ENCODE measurements at places on chromosomes 16 and 17. TPM values are rescaled to one million over a fixed set of nuclear protein-coding genes. Genes with fewer than 3 reads are reported as not detected.

DNA sequence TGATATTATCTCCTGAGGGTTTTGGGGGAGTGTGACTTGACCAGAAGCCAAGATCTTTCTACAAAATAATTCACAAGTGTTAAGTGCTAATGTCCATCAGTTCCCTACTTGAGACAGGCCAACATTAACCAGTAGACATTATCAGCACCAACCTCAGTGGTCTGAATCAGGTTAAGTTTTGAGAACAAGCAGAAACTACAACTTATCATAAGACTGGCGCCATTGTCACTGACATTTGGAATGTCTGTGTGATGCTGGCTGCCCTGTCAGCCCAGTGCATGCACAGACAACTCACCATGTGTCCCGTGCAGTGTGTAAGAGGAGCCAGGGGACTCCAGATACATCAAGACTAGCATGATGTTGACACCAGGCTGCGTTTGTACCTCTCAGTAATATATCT, 76.8 kb downstream of the CCDC182 start:
- DNase-seq: no peak

DNA sequence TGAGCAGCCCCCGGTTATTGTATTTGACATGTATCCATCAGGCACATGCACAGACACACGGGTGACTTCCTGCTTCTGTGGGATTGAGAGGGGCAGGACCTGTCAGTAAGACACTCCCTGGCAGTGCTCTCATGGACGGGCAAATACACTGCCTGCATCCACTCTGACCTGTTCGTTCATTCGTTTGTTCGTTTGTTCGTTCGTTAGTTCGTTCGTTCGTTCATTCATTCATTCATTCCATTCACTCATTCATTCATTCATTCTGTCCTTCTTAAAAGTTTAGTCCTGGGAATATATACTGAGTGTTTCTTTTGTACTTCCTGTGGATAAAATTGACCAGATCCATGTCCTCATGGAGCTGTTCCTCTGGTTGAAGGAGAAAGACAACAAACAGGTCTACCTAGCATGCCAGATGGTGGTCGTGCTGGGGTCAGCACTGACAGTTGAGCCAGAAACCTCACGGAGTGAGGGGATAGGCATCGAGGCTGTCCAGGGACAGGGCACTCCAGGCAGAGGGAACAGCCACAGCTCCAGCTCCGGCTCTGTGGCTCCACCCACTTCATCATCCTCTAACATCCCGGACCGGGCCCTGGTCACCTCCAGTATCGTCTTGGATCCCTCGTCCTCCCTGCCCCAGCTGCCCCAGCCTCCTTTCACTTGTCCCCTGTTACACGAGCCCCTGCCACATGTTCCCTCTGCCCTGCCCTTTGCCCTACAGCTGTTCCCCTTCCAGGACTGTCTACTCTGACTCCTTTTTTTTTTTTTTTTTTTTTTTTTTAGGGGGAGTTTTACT, 336.1 kb downstream of the CPPED1 start:
- no peak for DNase-seq

- DNase-seq: no peak
Observed at GRCh38 chr16:1792836-1793577, 498 bp downstream of the IGFALS start.

GRCh38 chr16:2707368-2708289, 12.4 kb downstream of the PRSS27 start:
- DNase-seq: no peak

DNA sequence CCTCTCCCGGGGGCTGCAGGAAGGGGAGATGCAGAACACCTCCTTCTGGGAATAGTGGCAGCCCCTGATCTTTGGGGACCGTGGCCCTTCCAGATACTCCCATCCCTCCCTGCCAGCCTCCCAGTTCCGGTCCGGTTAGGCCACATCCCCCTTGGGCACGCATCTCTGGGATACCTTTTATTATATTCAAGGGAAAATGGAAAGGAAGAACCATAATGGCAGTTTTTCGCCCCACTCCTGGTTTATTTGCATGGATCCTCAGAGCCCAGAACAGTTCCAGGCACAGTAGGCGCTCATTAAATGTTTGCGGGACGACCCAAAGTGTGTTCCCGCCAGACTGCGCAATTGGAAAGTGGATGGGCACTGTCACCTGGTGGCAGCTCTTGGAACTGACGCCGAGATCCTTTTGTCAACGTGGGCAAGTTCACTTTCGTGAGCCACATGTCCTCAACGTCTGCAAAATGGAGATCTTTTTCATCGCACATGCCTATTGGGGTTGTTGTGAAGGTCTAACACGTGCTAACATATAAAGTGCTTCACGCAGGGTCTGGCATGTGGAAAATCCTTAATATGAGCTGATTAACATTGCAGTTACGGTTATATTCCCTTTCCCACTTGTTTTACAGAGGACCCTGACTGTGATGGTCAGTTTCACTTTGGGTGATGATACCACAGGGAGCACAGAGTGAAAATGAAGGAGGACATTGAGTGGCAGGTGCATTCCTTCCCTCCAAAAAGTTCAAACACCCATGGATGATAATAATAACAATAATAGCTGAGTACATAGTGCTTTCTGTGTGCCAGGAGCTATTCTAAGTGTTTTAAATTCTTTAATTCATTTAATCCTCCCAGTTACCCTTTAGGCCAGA, 1.7 kb upstream of the GPRC5B start:
- DNase-seq: peak; percentile 72

Gene C17orf50
- 0.04 TPM for polyA plus RNA-seq

- no peak for DNase-seq
Observed at GRCh38 chr16:1497014-1497598, 3.9 kb downstream of the TELO2 start.

DNA sequence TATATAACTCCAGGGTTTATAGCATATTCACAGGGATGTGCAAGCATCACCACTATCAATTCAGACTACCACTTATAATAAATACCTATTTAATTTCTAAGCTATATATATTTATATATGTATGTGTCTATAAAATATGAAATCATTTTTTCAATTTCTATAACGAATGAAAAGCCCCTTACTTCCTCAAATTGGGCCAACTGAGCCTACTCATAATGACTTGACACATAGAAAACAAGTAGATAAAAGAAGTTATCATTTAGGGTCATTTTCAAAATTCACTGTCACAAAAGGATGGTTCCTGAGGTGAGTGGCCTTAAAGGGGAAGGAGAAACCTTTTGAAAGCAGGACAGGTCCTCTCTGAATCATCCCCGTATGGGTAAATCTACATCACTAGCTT, 114.1 kb downstream of the ADCY9 start:
- no peak for DNase-seq

Gene C17orf100
- polyA plus RNA-seq: 8.1 TPM

- DNase-seq: no peak
Observed at GRCh38 chr17:47928415-47928814, 13.0 kb upstream of the PNPO start.

Gene SCGB1C2
- polyA plus RNA-seq: not detected

- DNase-seq: no peak
Observed at GRCh38 chr17:14775731-14776492, 475.0 kb downstream of the HS3ST3B1 start.

GRCh38 chr17:30388321-30389179, 9.8 kb downstream of the CPD start:
- no peak for DNase-seq

DNA sequence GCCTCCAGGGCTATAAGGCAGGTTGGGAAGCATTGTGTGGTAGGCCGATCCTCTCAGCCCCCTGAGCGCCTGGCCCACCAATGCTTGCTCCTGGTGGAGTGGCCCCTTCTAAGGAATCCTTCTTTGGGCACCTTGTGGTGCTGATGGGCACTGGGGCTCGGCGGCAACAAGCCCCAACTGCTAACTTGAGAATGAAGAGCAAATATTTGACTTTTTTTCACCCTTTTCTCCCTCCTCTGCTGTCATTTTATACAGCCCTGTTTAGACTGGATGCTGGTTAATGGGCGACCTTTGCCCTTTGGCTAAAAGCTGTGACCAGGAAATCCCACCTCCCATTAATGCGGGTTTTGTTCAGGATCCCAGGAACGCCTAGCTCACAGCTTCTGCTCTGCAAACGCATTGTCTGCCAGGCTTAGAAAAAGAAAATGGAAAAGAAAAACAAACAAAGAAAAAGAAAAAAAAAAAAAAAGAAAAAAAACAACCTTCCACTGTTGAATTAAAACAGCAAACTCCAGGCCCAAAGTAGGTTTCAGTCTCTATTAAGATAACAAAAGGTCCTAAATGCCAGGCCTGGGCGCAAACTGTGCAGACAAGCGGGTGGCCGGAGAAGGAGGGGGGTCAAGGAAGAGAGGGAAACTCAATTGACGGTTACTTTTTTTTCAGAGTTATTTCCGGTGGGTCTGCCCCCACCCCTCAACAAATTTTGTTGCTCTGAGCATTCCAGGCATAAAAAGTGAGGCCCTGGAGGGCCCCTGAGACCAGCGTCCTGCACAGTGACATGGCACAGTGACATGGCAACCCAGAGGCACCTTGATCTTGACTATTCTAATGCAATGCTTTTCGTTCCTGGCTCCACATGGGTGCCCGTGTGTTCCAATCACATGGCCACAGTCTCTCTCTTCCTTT, 301.4 kb downstream of the MAF start:
- DNase-seq: no peak

DNA sequence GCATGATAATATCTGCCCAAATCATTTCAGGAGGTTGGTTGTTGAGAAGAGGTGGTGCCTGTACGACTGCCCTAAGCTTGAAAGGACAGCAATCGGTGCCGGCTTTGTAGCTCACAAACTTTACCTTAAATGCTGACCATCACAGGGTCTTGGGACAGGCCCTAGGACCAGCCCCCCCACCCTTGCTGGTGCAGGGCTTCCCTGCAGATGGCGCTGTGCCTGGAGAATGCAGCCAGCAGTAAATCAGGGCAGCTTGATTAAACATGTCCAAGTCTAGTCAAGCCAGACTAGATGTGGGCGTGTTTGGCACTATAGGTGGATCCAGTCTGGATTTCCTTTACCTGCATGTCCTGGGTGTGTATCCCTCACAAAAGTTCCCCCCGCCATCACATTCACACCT, 135.5 kb upstream of the CRHR1 start:
- no peak for DNase-seq

DNA sequence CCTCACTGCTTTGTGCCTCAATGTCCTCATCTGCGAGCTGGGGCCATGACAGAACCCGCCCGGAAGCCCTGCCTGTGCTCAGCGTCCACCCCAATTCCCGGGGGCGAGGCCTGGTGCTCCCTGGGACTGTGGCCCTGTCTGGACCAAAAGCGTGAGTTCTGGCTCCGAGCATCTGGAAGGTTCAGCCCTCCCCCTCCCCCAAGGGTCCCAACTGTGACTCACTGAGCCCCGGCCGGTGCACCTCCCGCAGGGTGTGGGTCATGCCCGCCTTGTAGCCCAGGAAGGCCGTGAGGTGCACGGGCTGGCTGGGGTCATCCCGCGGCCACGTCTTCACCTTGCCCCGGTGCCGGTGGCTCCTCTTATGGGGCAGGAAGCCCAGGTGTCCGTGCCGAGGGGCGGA, 755 bp downstream of the RPL3L start:
- no peak for DNase-seq

Gene CCL7
- polyA plus RNA-seq: not detected

GRCh38 chr17:149231-149630, 11.9 kb downstream of the SCGB1C2 start:
- no peak for DNase-seq

GRCh38 chr17:38746004-38746848, 1.9 kb downstream of the PCGF2 start:
- DNase-seq: peak; percentile 86
